ENCODE measurements at places on chromosomes 4 and X.

DNA sequence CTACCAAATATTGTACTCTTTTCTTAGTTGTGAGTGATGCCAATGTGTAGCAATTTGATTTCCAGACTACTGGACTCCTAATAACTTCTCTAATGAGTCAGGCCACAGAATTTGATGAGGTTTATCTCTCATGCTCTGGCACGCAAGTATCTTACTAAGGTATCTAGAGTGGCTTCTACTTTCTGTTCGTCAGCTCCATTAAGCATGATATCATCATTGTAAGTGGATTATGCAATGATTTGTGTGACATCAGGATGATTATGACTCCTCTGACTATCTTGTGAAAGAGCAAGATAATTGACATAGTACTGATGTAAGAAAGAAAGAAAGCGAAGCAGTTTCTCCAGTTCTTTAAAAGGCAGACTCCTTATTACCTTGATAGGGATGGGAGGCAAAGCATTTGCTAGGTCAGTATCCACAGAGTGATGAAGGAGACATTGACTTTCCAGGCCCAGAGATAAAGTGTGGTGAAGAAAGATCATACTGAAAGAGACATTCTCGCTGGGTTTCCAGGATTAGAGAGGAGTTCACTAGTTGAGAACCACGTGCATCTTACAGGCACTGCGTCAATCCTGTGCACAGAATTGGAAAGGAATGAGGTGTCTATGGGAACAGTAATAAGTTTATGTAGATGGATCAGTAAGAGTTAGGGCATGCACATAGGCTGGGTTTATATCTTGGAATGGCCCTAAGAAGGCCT lies 161.9 kb upstream of the STK26 start:
- no peak for DNase-seq

DNA sequence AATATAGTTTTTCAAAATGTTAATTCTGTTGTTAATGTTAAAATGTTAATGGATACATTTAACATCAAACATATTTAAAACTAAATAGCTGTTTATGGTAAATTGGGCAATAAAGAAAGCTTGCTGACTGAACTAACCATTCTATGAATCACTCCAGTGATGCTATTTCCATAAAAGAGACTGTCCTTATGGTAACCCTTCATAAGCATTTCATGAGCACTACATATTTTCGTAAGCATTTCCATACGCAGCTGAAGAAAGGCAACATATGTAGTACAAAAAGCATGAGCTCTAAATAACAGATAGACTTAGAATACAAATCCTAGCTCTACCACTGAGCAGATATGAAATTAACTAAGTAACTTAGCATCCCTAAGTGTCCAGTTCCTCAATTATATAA lies 188.9 kb downstream of the COL25A1 start:
- no peak for DNase-seq

GRCh38 chrX:74534569-74535038 lies 79.8 kb downstream of the RLIM start:
- no peak for DNase-seq

DNA sequence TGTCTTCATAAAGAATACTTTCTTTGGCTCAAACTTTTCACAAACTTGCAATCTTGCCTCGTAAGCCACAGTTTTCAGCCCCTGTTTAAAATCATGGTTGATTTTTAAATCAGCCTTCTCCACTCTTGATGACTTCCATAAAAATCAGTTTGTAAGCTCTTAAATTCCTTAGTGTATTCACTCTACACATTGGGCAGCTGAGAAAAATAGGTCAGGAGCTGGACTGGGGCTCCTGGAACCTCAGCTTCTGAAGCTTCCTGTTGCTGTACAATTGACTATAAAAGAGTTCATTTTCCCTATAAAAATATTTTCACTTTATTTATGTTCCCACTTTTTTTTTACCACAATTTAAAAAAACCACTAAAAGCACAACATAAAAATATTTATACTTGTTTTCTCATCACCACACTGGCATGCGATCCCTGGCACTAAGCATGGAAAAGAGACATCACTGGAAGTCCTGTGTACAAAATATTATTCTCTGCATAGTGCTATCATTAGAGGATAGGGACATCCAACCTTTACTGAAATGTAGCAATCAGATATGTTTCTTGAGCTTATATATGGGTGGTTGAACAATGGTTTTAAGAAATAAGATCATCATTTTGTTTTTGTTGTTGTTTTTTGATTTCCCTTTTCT lies 345.7 kb downstream of the FBXO8 start:
- DNase-seq: no peak

DNA sequence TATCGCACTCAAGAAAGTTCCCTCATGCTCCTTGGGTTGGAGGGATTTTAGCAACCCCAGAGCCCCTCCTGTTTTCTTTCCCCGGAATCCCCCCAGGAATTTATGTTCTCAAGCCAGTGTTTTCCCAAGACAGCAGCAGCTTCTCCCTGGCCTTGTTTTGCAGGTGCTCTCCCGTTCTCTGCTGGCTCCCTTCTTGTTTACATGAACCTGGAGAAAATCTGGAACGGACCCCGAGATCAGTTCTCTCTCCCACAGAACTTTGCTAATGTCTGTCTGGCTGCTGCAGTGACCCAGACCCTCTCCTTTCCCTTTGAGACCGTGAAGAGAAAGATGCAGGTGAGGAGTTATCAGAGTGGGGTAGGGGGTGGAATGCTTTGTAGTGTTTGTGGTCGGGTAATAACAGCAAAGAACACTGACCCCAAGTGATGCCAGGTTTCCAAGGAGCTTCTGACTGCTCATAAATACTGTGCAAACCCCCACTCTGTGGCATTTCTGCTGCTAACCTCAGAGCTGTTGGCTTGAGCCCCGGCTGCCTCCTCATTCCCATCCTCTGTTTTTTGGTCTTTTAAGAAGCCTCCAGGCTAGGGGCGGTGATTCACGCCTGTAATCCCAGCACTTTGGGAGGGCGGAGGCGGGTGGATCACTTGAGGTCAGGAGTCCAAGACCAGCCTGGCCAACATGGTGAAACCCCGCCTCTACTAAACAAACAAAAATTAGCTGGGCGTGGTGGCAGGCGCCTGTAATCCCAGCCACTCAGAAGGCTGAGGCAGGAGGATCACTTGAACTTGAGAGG lies 11.1 kb downstream of the SLC25A43 start:
- no peak for DNase-seq

All from midbrain (tissue), 1 donor.